ENCODE measurements at places on chromosomes 13 and 19.

DNA sequence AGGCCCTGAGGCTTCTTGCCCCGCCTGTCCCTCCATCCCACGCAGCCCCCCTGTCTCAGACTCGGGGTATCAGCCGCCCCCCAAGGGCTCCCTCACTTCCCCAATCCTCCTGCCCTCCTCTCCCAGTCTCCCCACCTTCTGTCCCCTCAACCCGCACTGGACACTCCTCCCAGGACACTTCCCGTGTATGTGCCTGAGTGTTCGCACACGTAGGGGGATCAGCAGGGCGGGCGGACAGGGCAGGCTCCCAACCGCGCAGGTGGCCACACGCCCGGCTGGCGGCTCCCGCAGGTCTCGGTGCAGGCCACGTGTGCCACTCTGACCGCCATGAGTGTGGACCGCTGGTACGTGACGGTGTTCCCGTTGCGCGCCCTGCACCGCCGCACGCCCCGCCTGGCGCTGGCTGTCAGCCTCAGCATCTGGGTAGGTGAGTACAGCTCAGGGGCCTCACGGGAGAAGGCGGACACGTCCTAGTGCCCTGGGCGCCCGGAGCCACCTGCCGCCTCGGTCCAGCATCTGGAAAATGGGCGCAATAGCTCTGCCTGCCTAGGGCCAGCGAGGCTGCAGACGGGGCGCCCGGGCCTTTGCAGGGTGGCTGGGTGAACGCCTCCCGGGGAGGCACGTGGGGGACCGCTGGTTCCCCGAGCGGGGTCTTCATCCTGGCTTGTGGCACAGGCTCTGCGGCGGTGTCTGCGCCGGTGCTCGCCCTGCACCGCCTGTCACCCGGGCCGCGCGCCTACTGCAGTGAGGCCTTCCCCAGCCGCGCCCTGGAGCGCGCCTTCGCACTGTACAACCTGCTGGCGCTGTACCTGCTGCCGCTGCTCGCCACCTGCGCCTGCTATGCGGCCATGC lies 2.3 kb downstream of the KISS1R start:
- no peak for DNase-seq

DNA sequence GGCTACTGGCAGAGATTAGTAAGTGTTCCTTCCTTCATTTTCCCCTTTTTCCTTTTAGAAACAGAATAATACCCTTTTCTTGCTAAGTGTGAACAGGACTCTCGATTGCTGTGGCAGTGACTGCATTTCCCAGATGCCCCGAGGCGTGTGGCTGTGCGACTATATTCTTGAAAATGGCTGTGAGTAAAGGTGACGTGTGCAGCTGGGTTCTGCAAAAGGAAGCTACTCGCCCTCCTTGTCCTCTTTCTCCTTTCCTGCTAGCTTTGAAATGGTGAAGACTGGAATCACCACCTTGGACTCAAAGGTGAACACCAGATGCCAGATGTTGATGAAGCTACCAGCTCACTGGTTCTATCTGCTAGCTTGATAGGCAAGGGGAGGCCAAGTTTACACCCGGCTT lies 121.4 kb downstream of the MIPEP start:
- DNase-seq = no peak

DNA sequence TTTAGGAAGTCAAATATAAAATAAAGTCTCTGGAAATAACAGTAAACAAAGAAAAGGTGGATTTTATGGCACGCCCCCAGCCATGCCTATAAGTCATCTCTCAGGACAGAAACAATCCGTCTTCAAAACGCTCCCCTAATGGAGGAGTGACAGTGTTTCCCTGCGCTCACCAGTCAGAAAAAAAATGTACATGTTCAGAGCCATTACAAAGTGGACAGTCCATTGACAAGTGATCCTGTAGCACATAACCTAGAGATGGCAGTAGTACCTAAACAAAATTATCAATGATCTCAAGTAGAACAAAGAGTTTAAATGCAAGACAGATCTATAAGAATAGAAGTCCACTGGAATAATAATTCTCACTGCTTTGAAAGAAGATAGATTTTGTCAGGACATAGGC lies 891.7 kb upstream of the MIR17HG start:
- DNase-seq = no peak

DNA sequence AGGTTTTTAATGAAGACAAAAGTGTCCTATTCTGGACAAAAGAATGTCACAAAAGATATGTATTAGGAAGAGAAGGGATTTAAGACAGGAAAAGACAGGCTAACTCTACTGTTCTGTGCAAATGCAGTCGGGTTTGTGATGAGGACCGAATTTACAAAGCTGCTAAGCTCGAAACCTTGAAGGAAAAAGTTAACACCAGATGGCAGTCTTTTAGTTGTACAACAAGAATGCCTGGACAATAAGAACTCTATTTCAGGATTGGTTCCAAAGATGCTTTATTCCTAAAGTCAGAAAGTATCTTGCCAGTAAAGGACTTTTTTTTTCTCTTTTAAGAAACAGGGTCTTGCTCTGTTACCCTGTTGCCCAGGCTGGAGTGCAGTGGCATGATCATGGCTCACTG lies 51.1 kb downstream of the HS6ST3 start:
- DNase-seq = no peak

DNA sequence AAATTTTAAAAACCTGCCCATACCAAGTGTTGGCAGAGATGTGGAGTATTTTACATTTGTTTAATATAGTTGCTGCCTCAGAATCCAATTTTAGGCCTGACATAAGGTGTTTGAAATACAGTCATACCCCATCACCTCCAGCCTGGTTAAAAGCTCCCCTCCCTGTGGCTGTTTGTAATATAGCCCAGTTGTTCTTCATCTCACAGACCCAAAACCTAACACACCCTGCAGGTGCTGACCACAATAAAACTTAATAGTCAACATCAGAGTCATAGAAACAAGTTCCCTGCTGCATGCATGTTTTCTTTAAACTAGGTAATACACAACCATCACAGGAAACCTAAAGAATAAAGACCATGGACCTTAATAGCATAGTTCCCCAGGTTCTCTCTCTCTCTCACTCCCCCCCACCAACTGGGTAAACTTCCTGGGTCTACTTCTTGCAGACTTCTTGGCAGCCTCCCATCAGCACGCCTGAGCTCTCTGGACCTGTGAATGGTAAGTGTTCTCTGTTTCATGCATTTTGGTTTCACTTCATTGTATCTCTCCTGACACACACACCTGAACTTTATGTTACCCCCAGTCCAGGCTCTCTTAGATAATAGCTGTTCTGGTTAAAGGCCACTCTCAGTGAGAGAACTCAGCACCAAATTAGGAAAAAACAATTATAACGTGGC lies 1369.9 kb downstream of the EFNB2 start:
- DNase-seq = no peak

DNA sequence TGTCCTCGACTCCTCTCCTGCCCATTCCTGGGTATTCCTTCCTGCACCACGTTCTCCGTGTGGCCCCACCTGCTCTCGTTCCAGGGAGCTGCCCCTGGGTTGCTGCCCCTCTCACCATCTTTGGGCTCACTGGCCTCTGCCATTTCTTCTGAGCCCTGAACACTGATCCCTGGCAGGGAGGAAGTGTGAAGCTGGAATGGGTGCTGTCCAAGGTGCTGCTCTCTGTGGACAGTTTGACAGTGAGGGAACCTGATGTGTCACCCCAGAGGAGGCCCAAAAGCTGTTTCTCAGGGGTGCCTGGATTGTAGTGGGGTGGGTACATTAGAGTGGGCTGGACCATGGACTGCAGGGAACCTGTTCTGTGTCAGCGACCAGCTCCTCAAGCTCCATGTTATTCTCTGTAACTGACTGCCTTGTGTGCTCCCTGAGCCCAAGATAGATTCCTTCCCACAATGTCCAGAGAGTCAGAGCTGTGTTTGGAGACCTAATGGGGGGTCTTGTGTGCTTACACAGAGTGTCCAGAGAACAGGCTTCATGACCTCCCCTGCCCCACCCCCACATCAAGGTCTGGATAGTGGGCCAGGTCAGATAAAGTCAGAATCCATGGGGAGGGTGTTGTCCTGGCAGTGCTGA lies 7.2 kb upstream of the CEACAM8 start:
- DNase-seq = peak; percentile 54

DNA sequence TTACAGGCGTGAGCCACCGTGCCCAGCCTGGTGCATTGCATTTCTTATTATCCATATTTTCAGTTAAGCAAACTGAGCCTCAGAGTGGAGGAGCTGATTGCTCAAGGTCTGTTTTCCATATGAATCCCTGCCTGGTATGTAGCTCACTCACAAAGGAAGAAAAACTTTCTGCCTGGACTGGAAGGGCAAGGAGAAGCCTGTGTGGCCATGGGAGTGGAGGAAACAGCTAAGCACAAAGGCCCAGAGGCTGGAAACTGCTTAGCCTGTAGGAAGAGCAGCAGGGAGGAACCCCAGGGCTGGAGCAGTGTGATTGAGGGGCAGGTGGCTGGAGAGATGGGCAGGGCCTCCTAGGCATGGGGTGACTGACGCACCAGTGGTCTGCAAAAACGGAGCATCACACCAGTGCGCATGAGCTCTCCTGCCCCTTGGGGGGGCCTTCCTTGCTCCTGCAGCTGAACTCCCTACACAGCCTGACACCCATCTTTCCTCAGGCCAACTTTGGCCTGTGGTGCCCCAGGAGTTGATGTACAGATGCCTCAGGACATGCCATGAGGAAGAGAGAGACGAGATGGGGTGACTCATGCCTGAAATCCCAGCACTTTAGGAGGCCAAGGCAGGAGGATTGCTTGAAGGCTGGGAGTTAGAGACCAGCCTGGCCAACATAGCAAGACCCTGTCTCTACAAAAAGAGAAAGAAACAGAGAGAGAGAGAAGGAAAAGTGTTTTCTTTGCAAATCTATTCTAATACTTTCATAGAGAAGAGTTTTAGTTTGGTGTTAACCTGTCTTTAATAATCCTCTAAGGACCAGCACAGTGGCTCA lies 2.8 kb upstream of the HNRNPM start:
- no peak for DNase-seq

DNA sequence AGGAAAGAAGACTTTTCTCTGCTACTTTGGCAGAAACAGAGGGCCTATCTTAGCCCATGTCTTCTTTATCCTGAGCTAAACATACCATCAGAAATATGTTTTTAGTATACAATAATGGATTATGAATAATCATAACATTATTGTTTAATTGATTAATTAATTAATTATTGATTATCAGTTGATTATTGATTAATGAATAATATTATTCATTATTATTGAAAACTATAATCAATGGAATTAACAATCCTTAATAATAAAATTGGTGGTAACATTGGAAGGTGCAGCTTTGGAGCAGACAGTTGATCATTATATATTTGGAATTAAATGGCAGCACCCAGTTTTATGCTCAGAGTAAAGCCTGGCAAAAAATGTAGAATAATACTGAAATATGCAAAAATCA lies 655.9 kb upstream of the ARGLU1 start:
- DNase-seq = no peak

- peak; percentile 41 for DNase-seq
Observed at GRCh38 chr19:43798546-43799409, 3.5 kb downstream of the LYPD5 start.

- peak; percentile 80 for DNase-seq
Observed at GRCh38 chr19:12847159-12848139, 9.1 kb downstream of the MAST1 start.

- DNase-seq = no peak
Observed at GRCh38 chr13:110124201-110124940, 182.6 kb downstream of the COL4A1 start.

DNA sequence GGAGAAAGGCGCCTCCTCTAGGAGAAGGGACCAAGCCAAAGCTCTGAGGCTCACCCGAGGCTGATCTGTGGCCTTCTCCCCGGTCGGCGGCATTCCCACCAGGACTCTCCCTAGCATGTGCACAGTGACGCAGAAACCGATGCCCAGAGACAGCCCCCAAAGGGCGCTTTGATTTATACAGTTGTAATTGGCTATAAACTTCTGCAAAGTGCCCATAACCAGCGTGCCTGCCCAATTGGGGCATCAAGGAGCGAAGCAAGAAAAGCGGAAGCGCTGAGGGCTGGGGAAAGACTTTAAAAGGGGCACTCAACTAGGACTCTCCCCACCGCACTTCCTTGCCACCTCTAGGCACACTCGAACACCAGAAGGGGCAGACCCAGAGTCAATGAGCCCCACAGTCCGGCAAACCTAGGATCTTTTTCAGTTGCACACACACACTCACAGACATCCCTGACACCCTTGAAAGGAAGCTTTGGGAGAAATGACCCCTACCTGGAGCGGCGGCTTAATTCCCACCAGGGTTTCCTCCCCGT lies 1.8 kb downstream of the CDX2 start:
- no peak for DNase-seq

DNA sequence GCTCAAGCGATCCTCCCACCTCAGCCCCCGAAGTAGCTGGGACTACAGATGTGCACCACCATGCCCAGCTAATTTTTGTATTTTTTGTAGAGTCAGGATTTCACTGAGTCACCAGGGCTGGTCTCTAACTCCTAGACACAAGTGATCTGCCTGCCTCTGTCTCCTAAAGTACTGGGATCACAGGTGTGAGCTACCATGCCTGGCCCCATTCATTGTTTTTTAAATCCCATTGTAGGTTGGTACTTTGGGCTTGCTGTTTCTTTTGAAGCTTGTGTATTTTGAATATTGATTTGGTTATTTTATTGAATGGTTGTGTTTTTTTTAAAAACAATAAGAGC lies 26.7 kb downstream of the ZMYM2 start:
- no peak for DNase-seq
